ENCODE measurements at places on chromosomes 13 and 19. TPM values are rescaled to one million over a fixed set of nuclear protein-coding genes. Genes with fewer than 3 reads are reported as not detected.

GRCh38 chr13:54687173-54687572, 1658.6 kb downstream of the OLFM4 start:
- H3K27ac ChIP-seq, result no peak overlapping the region
- H3K36me3 ChIP-seq, result no peaks in the 10 kb centered on the region
- H3K4me1 ChIP-seq, result no peaks in the 10 kb centered on the region
- no peak for DNase-seq
- H3K4me3 ChIP-seq, result no peak overlapping the region
- H3K27me3 ChIP-seq, result no peaks in the 10 kb centered on the region

Gene LIM2
- total RNA-seq, result not detected

DNA sequence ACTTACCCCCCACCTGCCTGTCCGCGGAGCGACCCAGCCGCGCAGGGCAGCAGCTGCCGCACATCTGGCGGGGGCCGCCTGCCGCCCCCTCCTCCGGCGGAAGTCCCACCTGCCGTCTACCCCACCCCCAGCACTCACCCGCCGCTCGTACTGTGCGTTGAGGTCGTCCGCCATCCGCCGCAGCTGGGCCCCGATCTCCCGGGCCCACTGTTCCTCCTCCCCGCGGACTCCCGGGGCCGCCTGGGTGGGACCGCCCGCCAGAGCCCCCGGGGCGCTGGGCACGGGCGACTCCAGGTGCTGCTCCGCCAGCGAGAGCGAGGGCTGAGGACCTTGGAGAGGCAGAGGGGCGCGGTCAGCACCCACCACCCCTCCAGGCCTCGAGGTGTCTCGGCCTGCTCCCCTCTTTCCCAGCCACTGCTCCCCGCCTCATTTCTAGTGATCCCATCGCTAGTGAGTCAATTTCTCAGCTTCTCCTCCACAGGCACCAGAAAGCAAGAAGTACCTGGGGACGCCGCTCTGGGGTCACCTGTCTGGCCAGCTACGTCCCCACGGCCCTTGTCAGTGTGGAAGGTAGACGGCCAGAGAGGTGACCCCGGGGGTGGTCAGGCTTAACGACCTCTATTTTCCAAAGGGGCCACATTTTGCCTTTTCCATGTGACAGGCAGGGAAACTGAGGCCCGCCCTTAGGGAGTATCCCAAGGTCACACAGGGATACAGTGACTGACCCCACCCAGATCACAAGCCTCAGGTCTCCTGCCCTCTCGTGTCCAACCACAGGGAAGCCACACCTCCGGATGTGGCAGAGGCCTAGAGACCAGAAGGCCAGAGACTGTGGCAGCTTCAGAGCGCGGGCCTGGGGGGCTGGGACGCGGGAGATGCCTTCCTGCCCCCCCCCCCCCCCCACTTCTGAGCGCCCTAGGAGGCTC, 4.3 kb downstream of the BBC3 start:
- H3K36me3 ChIP-seq, result no peaks in the 10 kb centered on the region
- H3K4me3 ChIP-seq, result peak overlapping the region; percentile 46
- DNase-seq, result no peak
- H3K4me1 ChIP-seq, result peaks cover 12% of the 10 kb centered on the region

DNA sequence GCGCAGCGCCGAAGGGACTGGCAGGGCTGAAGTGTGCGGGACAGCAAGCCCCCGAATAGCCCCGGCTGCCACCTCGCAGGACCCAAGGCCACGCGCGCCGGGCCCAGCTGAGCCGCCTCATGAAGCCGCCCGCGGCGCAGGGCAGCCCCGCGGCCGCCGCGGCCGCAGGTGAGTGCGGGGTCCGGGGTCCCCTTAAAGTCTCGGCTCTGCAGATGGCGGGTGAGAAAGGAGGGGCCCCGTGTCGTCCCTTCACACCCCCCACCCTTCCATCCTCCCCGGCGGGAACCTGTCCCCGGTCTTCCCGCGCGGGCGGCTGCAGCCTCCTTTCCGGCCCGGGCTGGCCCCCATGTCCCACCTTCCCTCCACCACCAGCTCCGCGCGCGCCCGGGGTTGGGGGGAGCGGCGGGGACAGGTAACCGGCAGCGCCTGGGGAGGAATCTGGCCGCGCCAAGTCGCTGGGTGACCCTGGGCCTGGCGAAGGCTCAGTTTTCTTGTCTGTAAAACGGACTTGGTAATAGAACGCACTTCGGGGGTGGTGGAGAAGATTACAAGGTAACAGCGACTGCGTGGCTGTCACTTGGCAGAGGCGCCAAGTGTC, 338 bp downstream of the RGCC start:
- H3K4me3 ChIP-seq, result peak overlapping the region; percentile 61
- H3K36me3 ChIP-seq, result no peaks in the 10 kb centered on the region
- DNase-seq, result no peak

DNA sequence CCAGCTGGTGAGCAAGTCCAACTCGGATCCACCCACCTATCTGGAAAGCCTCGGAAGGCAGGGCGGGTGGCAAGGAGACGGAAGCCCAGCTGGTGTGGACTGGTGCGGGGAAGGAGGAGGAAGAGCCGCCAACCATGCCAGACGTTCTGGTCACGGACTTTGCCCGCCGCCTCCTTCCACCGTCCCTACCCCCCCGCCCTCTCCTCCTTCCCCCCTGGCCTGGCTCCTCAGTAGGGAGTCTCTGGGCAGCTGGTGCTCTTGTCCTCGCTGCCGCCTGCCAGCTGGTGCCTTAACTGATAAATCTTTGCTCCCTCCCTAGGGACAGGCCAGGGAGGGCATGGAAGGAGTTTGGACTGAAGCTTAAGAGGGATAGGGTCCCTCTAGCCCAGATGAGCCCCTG, 4.8 kb downstream of the SYNGR4 start:
- no peak overlapping the region for H3K4me3 ChIP-seq
- H3K4me1 ChIP-seq, result peaks cover 3% of the 10 kb centered on the region
- H3K27ac ChIP-seq, result no peak overlapping the region
- DNase-seq, result no peak

Gene ANGPTL8
- total RNA-seq, result not detected

- no peak overlapping the region for H3K4me3 ChIP-seq
- H3K4me1 ChIP-seq, result no peaks in the 10 kb centered on the region
- DNase-seq, result no peak
These were observed 22.5 kb downstream of the CAB39L start for GRCh38 chr13:49421391-49421790.

DNA sequence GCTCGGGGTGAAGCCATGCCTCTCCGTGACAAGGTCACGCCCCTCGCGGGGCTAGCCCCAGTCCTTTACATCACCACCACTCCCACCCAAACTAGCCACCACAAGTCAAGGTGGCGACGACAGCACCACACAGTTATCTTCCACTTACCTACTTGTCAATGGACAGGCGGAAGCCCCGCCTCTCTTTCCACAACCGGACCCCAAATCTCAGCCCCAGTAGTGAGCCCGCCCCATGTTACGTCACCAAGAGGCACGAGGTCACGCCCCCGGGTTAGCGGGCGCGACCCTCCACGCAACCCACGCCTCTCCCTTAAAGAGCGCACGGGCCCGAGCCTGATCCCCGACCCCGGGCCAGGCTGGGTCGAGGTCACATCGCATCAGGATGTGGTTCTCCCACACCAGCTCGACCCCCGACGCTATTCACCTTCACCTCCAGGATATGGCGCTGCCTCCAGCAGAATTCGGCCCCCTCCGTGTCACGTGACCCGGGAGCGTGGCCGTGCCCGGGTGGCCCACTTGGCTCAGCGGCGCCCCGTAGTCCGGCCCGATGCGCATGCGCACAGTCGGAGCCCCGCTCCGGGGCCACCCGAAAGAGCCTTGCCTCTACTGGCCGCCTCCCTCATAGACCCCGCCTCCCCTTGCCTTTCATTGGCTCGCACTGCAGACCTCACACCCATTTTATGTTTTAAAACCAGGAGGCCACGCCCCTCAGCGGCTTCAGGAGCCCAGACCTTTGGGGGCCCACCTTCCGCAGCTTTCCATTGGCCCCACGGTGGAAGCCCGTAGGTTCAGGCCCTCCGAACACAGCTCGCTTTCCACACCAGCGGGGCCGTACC, 18.2 kb downstream of the SYDE1 start:
- no peaks in the 10 kb centered on the region for H3K27me3 ChIP-seq
- H3K27ac ChIP-seq, result peak overlapping the region; percentile 82
- DNase-seq, result peak; percentile 95
- H3K4me1 ChIP-seq, result no peaks in the 10 kb centered on the region

Gene ZNF611
- 15.3 TPM for total RNA-seq

DNA sequence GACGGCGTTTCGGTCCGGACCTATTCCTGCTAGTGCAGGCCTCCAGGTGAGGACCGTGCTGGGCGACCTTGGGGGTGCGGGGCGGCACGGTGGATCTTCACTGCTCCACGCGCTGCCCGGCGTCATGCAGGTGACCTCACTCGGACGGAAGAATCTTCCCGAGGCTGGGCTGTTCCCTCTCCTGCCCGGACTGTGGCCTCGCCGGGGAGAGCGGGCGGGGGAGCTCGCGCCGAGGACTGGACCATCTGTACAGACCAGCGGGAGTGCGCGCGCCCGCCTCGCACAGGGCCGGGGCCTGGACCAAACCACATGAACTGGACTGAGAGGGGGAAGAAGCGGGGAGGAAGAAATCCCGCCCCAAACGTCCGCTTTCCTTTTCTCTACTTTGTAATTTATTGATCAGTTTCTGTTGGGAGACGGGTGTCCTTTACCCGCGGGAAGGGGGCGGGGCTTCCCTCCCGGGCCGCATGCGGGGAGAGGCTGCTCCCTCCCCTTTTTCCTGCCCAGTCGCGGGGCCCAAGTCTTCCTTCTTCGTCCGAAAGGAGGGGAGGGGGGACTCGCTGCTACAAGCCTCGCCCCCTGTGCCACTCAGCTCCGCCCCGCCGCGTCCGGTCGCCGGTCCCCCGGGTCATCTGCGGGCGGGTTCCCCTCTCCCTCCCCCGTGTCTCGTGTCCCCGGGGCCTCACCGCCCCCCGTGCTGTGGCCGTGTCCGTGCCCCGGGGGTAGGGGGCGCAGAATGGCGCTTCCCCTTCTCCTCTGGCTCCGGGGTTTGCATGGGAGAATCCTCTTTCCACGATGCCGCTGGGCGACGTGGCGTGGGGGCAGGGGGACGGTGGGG, 4.9 kb downstream of the HRC start:
- no peaks in the 10 kb centered on the region for H3K36me3 ChIP-seq
- peak overlapping the region; percentile 97 for H3K27ac ChIP-seq
- peaks cover 13% of the 10 kb centered on the region for H3K4me1 ChIP-seq
- peak; percentile 87 for DNase-seq
- H3K4me3 ChIP-seq, result peak overlapping the region; percentile 73

GRCh38 chr19:33302974-33303790, 848 bp upstream of the CEBPA start:
- peak overlapping the region; percentile 81 for H3K4me3 ChIP-seq
- DNase-seq, result peak; percentile 53
- H3K27me3 ChIP-seq, result no peaks in the 10 kb centered on the region
- peak overlapping the region; percentile 97 for H3K27ac ChIP-seq

Gene CATSPERD
- 1.4 TPM for total RNA-seq

DNA sequence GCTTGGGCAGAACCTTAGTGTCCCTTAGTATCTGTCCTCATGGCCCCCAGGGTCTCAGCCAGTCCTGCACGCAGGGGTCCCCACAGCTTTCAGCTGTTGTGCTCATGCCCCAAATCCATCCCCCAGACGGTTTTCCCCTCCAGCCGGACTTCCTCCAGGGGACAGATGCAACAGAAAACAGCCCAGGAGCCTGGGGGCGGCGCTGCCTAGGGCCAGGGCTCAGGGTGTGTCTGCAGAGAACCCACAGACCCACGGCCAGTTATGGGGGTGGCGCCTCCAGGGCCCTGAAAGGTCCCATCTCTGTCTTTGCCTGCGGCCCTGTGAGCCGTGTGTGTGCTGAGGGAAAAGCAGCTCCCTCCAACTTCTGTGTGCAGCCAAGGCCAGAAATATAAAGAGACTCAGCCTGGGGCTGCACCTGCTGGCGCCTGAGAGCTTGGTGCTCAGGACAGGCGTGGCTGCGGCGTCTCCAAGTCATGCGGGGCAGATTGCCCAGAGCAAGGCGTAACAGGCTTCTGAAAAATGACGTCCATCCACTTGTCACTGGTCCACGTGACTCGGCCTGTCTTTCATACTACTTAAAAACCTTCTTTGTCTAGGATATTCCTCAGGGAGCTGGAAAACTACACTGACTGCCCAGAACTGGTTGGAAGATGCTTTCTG, 22.1 kb upstream of the F7 start:
- H3K4me3 ChIP-seq, result no peak overlapping the region
- H3K36me3 ChIP-seq, result no peaks in the 10 kb centered on the region
- DNase-seq, result peak; percentile 76
- peak overlapping the region; percentile 19 for H3K27ac ChIP-seq
- H3K4me1 ChIP-seq, result peaks cover 6% of the 10 kb centered on the region
- H3K27me3 ChIP-seq, result no peaks in the 10 kb centered on the region

Gene CEACAM7
- total RNA-seq, result not detected

- no peak overlapping the region for H3K4me3 ChIP-seq
- H3K4me1 ChIP-seq, result no peaks in the 10 kb centered on the region
- no peak overlapping the region for H3K27ac ChIP-seq
- no peak for DNase-seq
These were observed 111.0 kb downstream of the FNDC3A start for GRCh38 chr13:49086722-49087121.

All from prostate gland (tissue), 2 donors.